H9 (cell line): ENCODE measurements at places on chromosomes 3 and 15.

DNA sequence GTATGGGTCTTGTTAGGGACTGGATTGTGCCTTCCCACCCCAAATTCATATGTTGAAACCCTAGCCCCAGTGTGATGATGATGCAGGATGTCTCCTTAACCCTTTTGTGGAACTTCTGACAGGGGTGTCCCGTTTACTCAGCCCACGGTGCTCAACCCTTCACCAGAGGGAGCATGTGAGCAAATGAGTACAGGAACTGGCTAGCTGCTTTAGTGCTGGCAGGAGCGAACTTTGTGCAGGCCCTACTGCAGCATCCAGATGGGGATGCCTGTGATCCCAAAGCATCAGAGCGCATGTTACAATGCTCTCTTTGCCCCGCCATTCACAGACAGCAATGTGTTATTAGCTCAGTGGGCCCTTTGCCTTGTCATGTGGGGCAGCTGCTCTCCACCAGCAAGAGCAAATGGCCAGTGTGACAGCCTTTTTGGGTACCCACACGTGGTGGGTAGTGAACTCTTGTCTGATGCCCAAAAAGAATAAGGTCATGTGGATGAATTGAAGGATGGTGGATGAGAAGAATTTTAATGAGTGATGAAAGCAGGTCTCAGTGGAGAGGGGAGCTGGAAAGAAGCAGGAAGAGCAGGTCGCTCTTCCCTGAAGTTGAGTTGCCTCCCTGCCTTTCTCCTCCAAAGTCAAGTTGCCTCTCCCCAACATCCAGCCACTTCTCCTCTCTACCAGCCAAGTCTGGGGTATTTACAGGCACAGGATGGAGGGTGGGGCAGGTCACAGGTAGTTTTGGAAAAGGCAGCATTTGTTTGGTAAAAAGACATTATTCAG lies 63.3 kb upstream of the STRIT1 start:
- peak; percentile 64 for DNase-seq

DNA sequence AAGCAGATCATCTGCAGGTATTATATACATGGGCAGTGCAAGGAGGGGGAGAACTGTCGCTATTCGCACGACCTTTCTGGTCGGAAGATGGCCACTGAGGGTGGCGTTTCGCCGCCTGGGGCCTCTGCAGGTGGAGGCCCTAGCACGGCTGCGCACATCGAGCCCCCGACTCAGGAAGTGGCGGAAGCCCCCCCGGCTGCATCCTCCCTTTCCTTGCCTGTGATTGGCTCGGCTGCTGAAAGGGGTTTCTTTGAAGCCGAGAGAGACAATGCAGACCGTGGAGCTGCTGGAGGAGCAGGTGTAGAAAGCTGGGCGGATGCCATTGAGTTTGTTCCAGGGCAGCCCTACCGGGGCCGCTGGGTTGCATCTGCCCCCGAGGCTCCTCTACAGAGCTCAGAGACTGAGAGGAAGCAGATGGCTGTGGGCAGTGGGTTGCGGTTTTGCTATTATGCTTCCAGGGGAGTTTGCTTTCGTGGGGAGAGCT lies 639 bp downstream of the MKRN3 start:
- DNase-seq, result no peak

DNA sequence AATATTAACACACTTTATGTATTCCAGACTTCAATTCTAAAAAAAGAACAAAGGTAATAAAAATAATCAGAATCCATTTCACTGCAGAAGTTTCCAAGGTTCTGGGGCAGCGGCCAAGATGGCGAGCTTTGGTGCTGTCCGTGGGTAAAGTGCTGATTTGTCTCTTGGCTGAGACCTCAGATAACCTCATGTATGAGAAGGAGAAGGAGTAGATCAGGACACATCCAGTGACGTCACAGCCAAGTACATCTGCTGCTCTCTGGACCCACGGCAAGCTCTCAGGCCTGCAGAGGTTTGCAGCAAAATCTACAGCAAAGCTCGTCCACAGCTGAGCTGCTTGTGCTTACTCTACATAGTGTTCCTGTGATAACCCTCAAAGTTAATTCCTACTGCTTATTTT lies 165.7 kb downstream of the MAGI1 start:
- no peak for DNase-seq

GRCh38 chr15:70038730-70039392 lies 58.9 kb downstream of the TLE3 start:
- DNase-seq, result no peak

DNA sequence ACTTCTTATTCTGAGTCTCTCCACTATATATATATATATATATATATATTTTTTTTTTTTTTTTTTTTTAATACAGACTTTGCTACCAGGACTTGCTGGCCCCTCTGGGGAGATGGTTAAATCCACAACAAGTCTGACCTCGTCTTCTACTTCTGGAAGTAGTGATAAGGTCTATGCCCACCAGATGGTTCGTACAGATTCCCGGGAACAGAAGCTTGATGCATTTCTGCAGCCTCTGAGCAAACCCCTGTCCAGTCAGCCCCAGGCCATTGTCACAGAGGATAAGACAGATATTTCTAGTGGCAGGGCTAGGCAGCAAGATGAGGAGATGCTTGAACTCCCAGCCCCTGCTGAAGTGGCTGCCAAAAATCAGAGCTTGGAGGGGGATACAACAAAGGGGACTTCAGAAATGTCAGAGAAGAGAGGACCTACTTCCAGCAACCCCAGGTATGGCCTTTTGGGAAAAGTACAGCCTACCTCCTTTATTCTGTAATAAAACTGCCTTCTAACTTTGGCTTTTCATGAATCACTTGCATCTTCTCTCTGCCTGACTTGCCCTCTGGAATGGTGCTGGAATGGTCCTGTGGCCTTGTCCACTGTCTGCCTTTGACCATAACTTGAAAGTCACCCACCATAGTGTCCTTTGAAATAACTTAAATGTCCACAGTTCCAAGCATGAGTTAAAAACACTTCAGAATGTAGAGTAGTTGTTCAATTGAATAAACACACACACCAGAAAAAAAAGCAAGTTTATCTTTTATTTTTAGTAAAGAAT lies 32.4 kb downstream of the MLH1 start:
- DNase-seq, result no peak

DNA sequence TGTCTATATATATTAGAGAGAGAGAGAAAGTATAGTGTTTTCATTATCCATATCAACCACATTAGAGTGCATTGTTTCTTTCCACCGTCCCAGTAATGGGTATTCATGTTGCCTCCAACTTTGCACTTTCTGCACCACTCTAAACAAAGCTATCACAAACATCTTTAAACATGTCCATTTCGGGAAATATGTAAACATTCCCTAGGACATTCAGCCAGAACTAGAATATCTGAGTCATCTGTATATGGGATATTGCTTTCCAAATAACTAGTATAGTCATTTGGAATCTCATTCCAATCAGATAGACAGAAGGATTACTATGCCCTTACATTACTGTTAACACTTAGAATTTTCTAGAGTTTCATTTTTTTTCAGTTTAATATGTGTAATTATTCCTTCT lies 914.9 kb upstream of the EPHA6 start:
- DNase-seq, result no peak

DNA sequence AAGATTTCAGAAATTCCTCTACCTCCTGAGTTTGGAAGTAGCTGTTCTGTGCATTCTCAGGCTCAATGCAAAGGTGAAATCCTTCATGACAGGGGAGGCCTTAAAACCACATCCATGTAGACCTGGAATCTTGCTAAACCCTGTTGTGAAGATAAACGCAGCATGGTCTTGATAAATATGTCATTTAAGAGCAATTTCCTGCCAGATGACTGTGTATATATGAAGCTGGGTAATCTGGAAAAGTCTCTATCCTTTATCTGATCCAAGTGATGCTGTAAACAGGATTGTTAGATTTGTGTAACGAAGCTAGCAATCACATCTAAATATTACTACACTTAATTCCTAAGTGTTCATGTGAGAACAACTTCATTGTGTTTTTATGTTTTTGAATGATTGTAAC lies 9.1 kb downstream of the MCTP2 start:
- no peak for DNase-seq

- no peak for DNase-seq
Measured at GRCh38 chr3:30895329-30895728, 868 bp upstream of the GADL1 start.

- DNase-seq, result no peak
Measured at GRCh38 chr3:184946917-184947316, 135.0 kb downstream of the VPS8 start.

DNA sequence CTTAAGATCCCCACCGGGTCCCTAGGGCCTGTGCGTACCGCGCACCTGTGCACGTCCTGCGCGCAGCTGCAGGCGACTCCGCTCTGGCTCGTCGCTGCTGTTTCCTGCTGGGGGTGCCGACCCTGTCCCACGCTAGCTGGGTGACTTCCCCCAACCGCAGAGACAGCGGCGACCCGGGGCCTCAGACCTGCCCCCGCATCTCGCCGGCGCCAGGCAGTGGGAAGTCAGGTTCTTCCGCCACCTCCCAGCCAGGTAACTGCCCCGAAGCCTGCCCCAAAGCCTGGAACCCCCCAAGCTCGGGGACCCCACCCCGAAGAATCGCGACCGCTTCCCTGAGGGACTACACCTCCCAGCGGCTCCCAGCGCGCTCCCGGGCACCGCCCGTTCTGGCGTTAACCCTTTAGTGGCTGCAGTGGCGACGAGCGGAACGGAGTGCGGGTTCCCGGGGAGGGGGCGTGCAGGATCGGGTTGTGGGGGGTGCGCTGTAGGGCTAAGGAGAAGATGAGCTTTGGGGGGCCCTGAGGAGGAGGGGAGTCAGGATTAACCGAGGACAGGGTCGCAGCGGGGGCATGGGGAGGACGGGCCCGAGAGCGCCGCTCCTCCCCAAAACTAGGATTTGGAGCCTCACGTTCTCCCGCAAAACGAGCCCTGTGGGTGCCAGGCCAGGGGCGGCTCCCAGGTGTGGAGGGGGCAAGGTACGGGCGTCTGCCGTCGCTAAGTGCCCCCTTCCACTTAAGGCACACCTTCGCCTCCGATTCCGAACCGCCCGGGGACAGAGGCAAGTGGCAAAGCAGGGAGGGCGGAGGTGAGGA lies 589 bp downstream of the NEIL1 start:
- peak; percentile 65 for DNase-seq

GRCh38 chr3:194527726-194528125 lies 40.9 kb upstream of the ATP13A3 start:
- DNase-seq, result no peak

DNA sequence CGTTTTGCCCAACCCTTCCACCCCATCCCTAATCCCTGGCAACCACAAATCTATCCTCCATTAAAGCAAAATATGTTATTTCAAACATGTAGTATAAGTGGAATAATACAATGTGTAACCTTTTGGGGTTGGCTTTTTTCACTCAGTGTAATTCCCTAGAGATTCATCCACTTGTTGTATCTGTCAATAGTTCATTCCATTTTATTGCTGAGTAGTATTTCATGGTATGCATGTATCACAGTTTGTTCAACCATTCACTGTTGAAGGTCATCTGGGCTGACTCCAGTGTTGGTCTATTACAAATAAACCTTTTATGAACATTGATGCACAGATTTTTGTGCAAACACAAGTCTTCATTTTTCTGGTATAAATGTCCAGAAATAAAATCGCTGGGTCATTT lies 38.8 kb downstream of the BSN start:
- no peak for DNase-seq

GRCh38 chr3:48656061-48656840 lies 6.4 kb downstream of the CELSR3 start:
- peak; percentile 94 for DNase-seq

GRCh38 chr15:72790302-72790910 lies 6.8 kb upstream of the ADPGK start:
- DNase-seq, result no peak

- no peak for DNase-seq
Measured at GRCh38 chr3:178419071-178419470, 117.2 kb upstream of the KCNMB2 start.

DNA sequence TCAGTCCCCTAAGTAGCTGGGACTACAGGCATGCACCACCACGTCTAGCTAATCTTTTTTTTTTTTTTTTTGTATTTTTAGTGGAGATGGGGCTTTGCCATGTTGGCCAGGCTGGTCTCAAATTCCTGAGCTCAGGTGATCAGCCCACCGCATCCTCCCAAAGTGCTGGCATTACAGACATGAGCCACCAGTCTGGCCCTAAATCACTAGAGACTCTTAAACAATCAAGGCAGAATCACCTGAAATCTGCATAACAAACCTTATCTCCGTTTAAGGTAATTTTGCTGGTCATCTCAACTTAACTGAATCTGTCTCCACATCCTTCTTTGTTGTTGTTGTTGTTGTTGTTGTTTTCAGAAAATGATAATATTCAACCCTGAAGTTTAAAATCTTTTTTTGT lies 5.6 kb upstream of the TRMT10C start:
- peak; percentile 54 for DNase-seq

DNA sequence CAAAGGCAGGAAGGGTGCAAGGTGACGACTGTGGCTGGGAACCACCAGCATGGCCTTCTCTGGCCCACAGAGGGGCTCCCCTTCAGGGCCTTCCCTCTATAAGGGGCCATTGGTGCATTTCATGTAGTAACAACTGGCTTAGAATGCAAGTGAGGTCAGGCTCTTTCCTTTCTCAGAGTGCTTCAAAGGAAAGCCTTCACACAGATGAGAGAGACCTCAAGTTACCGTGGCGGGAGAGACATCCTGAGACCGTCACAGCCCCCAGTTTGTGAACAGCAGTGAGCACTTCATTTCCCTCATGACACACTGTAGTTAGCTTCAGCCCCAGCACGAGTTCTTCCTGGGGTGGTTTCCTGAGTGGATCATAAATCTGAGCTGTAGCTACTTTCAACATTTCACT lies 96.6 kb upstream of the LIMD1 start:
- no peak for DNase-seq

GRCh38 chr15:35858707-35859106 lies 312.7 kb upstream of the DPH6 start:
- DNase-seq, result no peak

DNA sequence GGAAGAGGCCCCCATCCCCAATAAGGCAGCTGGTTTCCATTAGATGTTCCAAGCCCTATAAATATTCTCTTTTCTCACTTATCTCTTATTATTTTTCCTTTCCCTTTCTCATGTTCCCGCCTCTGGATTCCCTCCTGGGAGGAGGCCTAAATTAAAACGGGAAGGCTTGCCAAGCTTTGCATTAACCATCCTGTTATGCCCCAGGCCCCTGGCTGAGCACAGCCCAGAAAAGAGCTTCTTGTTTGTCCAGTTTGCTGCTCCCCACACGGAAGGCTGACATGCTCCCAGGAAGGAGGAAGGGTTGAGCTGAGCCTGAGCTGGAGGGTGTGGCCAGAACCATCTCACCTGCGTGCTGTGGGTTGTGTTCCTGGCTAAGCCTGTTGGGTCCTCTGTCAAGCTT lies 63.1 kb upstream of the BOC start:
- no peak for DNase-seq

GRCh38 chr3:156551746-156552145 lies 3.2 kb downstream of the SSR3 start:
- no peak for DNase-seq
